Right renal pelvis (tissue), 4 donors: ENCODE measurements at places on chromosomes 3 and 15.

DNA sequence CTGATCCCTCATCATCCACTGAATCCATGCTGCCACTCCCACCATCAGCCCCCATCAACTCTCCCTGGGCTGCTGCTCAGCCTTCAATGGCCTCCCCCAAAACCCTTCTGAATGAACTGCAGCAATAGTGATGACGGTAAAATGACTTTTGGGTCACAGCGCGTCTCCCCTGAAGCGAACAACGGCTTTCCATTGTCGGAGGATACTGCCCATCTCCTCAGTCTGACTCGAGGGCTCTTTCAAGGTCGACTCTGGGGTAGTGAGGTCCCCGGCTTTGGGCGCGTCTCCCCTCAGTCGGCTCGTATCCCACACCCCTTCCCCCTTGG, 57.2 kb upstream of the ZBTB38 start:
- DNase-seq: no peak

DNA sequence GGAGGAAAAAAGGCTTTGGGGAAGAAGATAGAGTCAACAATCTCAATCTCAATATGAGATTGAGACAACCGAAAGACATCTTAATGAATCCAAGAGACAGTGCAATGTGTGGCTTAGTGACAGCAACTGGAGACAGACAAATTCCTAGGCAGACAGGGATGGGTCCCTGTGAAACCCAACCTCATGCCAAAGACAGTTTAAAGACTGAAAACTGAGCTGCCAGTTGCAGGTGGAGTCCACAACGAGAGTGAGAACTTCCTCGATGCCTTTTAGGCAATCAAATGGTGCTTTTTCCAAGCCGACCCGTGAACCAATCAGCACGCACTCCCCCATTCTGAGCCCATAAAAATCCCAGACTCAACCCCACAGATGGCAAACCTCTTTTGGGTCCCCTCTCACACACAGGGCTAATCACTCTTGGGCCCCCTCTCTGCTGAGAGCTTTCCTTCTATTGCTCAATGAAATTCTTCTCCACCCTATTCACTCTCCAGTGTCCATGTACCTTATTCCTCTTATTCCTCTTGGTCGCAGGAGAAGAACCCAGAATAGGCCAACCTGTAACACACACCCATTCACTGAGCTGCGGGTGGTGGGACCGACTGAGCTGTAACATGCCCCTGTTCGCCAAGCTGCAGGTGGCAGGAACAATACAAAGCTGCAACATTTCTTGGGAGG, 34.8 kb downstream of the ZMAT3 start:
- no peak for DNase-seq

GRCh38 chr3:23422517-23422851, 219.4 kb downstream of the UBE2E2 start:
- DNase-seq: no peak

DNA sequence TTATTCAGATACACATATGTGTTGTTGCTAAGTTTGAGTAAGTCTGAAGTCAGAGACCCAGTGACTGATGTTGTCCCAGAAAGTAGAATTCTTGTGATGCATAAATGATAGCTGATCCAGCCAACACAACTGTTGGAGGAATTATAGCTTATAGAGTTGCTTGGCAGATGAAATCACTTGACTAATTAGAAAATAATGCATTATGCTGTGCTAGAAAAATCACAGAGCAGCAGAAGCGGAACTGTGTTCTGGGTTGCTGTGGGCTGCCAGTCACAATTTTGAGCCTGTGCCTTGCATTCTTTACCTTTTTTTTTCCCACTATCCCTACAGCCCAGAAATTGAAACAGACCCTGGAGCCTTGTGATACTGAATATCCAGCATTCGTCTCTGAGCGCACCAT, 90.0 kb upstream of the LRTM1 start:
- no peak for DNase-seq

- DNase-seq: no peak
Observed at GRCh38 chr15:82551646-82552247, 11.5 kb upstream of the RPS17 start.

DNA sequence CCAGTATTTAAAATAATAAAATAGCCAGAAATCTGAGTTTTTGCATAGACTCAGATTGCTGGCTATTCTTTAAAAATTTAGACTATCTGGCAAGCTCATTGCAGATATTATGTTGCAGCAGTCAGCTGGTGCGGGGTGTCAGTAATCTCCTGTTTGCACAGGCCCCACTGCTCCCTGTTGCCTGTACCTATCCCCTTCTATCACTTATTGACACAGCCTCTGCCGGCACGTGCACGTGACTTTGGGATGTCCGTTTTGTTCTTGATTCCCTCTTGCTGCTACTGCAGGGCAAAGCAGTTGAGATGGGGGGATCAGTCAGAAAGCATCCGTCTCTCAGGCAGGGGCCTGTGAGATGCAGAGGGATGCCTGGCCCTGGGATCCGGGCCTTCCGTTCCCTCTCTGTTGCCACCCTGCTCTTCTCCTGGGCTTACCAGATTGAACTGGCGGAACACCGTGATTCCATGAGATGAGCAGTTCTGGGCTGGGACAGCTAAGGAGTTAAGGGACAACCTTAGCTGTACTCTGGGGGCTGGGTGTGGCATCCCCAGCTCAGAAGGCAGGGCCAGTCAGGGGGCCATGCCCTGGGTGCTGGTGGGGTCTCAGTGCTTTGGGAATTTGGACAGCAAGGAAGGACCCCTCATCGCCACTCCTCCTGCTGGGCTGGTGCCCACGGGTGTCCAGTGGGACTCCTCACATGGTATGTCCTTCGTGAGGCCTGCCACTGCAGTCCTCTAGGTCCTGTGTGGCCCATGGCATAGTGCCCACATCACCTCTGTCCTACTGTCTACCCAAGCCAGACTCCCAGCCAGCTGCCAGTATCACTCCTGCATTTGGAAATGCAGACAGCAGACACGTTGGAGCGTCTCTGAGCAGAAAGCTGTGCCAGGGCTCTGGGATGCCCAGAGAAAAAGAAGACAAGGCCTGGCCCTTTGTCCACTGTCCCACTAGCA, 11.8 kb downstream of the MRAS start:
- no peak for DNase-seq

DNA sequence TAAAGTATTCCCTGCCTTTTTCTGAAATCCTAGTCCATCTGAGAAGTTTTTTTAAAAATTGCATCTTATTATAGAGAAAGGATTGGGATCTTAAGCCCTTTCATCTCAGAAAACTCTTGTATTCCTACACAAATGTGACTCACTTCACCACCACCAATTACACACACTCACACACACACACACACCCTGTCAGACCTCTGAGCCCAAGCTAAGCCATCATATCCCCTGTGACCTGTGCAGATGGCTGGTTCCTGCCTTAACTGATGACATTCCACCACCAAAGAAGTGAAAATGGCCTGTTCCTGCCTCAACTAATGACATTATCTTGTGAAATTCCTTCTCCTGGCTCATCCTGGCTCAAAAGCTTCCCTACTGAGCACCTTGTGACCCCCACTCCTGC, 1181.9 kb downstream of the ROBO2 start:
- no peak for DNase-seq

- DNase-seq: no peak
Observed at GRCh38 chr3:172231318-172231901, 192.0 kb downstream of the FNDC3B start.

- DNase-seq: no peak
Observed at GRCh38 chr15:58438956-58439355, 7.2 kb downstream of the LIPC start.

GRCh38 chr3:38170722-38171121, 5.4 kb downstream of the OXSR1 start:
- no peak for DNase-seq

DNA sequence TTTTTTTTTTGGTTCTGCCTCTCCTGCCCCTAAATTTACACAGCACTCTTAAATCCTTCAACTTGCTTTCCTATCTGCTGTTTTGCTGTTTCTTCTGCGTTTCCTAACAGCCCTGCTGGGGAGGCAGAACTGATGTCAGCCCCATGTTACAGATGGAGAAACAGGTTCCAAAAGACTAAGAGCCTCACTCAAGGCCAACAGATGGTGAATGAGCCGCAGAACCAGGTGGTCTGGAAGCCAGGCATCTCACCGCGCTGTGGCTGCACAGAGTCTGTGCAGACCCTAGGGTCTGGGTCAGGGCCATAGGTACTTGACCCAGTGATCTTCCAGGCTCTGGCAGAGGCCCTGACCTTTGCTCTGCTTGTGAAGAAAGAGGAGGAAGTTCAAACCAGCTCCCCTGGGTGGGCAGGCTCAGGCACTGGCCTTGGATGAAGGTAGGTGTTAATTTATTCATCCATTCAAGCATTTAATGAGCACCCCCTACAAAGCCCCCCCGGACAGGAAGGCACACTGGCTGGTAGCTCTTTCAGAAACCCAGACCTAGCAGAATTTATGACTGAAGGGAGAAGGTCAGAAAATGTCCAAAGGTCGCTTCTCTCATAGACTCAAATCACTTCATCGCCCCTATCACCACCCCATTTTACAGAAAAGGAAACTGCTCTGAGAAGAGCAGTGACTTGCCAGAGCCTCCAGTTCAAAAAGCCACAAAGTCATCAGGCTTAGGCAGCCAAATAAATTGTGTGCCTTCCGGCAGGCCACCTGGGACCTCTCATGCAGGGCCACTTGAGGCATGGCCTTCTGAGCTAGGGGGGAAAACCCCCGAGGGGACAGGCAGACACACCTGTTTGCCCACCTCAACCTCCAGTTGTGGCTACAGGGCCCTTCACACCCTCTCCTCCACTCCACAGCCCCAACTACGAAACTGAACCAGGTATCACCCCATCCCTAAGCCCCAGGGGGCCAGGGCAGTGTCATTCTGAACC, 2.7 kb downstream of the CHDH start:
- no peak for DNase-seq

GRCh38 chr15:74127255-74127953, 3.0 kb upstream of the ISLR2 start:
- DNase-seq: peak; percentile 75

- no peak for DNase-seq
Observed at GRCh38 chr3:106299300-106300098, 430.7 kb upstream of the CBLB start.

GRCh38 chr3:16533928-16534574, 20.6 kb upstream of the RFTN1 start:
- no peak for DNase-seq

DNA sequence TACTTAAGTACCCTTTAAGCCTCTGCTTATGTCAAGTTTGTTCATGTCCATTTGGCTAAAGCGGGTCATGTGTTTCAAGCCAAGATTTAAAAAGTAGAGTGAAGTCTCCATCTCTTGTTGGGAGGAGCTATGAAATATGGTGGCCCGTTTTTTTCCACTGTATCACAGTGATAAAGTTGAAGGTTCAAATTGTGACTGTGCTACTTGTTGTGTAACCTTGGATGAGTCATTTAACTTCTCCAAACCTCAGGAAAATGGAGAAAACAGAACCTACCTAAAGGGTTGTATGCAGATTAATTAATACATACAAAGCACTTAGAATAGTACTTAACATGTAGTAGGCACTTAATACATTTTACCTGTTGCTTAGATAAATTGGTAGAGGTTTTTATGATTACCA, 43.4 kb downstream of the SNAPC5 start:
- DNase-seq: no peak

- DNase-seq: no peak
Observed at GRCh38 chr3:142819179-142819578, 69.7 kb downstream of the PCOLCE2 start.

- no peak for DNase-seq
Observed at GRCh38 chr3:162103808-162104207, 607.2 kb downstream of the OTOL1 start.

DNA sequence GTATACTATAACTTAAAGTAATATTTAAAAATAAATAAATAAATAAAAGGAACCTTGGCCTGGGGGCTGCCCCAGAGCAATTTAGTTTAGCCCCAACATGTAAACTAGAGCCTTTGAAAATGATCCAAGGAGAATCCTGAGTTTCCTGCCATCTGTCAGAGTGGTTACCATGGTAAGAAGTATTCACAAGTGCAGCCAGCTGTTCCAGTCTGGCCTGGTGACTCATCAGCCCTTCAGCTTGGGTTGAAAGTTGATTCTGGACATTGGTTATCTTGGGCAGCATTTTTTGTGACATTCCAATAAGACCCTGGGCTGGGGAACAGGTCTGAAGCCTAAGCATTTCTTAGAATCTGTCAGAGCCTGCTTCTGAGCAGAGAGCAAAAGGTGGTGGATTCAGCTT, 72.7 kb upstream of the LRTM1 start:
- DNase-seq: no peak

DNA sequence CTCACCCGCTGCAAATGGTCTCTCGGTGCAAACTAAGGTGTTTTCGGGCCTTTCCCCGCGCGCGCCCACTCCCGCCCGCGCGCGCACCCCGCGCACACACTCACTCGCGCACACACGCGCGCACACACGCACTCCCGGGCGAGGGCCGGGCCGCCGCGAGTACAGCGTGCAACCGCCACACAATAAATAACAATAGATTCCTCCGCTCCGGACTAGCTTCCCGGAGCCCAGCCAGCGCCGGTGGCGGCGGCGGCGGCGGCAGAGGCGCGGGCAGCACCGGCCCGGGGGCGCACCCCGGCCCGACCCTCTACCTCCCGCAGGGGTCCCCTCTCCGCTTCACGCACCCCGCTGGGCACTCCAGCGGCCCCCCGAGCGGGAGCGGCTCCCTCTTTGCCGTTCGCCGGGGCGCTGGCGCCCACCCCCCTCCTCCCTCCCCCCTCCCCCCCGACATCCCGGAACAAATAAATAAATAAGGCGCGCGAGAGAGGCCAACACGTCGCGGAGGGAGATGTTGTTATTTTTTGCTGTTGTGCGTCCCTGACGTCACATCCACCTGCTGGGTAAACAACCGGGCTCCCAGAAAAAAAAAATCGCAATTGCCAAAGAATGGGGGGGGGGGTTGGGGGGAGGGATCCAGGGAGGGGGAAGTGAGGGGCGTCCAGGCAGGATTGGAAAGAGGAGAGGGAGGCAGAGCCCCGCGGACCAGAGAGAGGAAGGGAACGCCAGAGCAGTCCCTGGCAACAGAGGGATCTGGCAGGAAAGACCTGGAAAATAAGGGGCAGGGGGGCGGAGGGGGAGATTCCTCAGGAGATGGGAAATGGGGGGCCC, at the start of gene FOXP1:
Gene FOXP1, minus strand, starts transcription at position 163 of the 828 bp plus-strand sequence. CDS start 385,347 bp downstream, outside the sequence.
- DNase-seq: peak; percentile 73

GRCh38 chr3:17605032-17605431, 137.4 kb downstream of the TBC1D5 start:
- DNase-seq: no peak

- DNase-seq: no peak
Observed at GRCh38 chr15:52559575-52559974, 9.3 kb downstream of the ARPP19 start.

DNA sequence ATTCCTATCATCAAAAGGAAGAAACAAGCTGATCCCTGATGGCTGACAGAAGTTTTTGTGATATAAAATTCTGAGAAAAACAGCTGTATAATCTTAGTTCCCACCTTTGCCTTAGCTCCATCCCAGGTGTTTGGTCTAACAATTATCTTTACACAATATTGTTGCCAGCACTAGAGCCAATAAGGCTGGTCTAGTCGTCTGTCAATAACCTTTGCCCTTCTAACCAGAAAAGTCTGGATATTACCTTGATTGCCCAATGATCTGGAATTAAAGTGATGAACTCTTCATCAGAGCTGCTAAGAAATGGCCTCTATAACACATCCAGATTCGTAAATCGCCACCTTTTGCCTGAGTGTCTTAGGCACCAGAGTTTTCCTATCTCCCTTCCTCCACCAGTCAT, 98.4 kb downstream of the FMN1 start:
- no peak for DNase-seq
